Thoracic aorta (tissue), 2 donors: ENCODE measurements at places on chromosomes 6 and 20.

- no peak for DNase-seq
These were observed 225.3 kb upstream of the HTR1E start for GRCh38 chr6:86712039-86712438.

DNA sequence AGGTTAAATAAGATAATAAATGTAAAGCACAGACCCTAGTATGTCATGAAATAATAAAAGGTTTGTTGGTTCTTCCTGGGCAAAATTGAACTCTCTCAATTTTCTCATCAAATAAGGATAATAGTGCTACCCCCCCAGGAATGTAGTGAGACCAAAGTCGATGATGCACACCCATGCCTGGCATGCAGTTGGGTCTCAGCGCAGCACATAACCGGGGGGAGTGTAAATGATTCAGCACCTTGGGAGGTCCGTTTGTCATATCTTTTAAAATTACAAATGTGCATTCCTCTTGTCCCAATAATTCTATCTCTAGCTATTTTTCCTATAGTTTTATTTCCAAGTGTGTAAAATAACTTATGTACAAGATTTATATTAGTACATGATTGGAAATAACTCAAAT is 31.3 kb upstream of the CCDC167 start:
- no peak for DNase-seq

DNA sequence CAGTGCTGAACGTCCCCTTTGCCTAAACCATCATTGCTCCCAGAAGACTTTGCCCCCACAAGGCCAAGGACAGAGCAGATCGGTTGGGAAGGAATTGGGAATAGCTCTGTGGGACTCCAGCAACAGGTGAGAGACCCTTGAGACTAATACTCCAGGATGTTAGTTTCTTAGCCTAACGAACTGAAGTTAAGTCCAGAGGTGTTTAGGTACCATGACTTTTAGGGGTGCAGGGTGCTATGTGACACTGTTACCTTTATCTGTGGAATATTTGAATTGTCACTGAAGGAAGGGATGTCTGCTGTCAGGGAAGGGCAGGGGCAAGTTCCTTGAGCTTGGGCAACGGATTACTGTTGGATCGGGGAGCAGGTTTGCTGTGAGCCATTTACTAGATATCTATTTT is 1.9 kb downstream of the BLCAP start:
- DNase-seq: no peak

DNA sequence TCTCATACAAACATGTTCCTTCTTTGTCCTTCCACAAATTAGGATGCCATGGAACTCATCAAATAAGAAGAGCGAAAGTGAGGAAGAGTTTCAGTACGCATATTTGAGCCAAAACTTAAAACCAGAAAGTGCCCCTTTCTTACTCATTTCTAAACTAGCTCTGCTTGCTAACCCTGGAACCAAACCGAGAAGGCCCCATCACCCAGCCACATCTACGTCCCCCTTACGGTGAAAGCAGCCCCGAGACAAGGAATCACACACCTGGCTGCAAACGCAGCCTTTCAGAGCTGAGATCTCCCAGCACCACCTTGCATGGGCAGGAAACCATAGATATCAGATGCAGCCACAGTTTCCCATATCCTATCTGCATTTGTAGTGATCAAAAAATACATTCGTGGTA is 28.5 kb downstream of the TRERF1 start:
- no peak for DNase-seq

GRCh38 chr6:140403020-140403419 is 1028.6 kb upstream of the CITED2 start:
- no peak for DNase-seq

- DNase-seq: no peak
These were observed 6.3 kb upstream of the ZKSCAN8 start for GRCh38 chr6:28135393-28135792.

- no peak for DNase-seq
These were observed 71.3 kb downstream of the TTLL2 start for GRCh38 chr6:167396068-167396658.

GRCh38 chr6:133392015-133392414 is 150.9 kb downstream of the EYA4 start:
- no peak for DNase-seq

DNA sequence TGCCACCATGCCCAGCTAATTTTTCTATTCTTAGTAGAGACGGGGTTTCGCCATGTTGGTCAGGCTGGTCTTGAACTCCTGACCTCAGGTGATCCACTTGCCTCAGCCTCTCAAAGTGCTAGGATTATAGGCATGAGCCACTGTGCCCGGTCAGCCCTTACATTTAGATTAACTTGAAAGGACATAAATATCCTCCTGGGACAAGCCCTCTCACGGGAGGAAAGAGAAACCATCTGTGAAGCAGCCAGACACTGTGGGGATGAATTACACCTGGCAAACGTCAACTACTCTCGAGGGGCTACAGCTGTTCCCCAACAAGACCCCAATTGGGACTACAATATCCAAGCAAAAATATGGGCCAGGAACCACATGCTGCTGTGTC is 32.7 kb upstream of the SAMHD1 start:
- DNase-seq: no peak

GRCh38 chr6:322940-323729 is 30.8 kb downstream of the DUSP22 start:
- DNase-seq: no peak

GRCh38 chr20:4600308-4601014 is 121.2 kb upstream of the PRND start:
- no peak for DNase-seq

GRCh38 chr20:56014998-56015397 is 9.7 kb upstream of the CBLN4 start:
- DNase-seq: no peak

DNA sequence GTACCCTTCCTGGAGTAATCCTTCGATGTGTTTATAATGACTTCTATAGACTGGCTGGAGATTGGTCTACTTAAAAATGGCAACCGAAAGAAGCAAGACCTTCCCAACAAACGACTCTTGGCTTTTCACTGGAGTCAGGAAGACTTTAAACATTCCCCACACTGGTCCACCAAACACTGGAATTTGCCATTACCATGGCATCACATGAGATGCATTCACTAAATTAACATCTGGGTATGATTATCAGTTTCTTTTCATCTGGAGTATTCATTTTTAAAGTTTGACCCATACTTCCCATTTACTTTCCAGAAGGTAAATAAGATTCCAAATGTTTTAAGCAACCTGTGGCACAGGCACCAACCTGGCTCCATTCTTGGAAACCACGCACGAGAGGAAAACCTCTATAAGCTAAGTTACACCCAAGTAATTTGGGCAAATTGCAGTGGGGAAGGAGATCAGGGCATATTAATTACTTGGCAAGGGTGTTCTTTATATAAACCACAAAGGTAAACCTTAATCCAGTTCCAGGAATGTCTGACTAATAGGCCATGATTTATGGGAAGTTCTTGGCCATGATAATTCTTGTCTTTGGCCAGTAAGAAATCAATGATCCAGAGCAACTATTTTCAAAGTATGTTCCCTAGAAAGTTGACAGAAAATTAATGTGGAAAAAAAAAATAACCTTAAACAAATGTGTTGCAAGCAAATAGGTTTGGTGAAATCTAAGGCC is 190.0 kb upstream of the COL21A1 start:
- no peak for DNase-seq

DNA sequence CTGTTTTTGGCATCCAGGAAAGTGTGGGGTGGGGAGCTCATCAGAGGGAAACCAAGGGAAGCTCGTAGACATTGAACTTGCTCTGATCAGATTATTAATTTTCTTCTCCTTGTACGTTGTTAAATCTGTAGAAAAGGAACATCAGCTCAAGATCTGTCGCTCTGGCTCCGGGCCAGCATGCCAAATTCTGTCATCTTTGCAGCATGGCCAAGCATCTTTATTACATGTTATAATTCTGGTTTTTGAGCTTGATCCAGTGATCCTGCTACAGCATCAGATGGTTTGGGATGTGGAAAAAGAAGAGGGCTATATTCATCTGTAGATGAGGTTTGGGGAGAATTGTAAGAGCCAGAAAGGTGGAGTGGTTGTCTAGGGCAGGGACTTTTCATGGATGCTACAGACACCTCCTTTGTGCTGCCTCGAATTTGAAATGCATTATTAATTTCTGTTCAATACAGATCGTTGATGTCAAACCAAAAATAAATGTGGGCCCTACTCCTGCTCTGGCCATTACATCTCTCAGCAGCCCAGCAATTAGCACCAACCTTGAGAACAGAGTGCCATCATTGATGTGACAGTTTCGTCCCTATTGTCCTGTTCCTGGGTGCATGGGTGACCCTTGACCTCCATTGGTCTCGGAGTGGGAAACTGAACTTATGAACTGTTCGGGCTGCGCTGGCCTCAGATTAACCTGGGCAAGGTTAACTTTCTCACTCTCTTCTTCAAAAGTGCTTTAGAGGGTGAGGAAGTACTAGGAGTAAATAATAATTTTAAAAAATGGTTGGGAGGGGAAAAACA is 250.8 kb downstream of the SOX4 start:
- DNase-seq: no peak

DNA sequence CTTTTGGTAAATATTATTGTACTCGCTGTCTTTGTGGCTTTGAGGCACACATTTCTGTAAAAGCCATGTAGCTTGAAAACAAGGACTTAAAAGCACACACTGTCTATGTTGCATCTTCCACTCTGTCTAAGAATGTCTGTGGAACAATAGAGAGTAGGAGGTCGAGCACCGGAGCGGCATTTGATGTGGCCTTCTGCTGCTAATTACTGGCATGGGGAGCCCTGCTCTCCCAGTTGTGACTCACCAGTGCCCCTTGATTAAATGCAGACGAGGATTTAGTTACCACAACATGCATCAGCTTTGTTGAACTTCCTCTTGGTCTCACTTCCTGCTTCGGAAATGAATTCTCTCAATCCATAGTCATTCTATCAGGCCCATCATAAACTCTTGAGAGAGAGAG is 680.7 kb upstream of the SLC35B3 start:
- no peak for DNase-seq

- no peak for DNase-seq
These were observed 390.2 kb downstream of the UTRN start for GRCh38 chr6:144675231-144675861.

DNA sequence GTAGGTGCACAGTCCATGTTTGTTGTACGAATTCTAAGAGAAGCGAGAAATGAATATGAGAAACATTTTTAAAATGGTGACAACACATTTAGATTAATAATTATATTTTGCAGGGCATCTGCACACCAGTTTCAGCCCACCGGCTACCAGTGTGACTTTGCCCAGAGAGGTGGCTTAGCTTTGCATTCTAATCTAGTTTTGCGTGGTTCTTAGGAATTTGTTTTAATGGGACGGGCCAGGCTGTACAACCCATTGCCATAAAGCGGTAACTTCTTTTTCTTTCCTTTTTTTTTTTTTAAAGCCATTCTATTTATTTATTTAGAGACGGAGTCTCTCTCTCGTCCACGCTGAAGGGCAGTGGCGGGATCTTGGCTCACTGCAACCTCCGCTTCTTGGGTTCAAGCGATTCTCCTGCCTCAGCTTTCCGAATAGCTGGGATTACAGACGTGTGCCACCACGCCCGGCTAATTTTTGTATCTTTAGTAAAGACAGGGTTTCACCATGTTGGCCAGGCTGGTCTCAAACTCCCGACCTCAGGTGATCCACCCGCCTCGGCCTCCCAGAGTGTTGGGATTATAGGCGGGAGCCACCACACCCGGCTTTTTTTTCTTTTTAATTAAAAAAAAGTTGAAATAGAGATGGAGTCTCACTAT is 829 bp downstream of the MANBAL start:
- DNase-seq: no peak

- DNase-seq: no peak
These were observed 43.6 kb downstream of the SLC24A3 start for GRCh38 chr20:19256085-19256484.

DNA sequence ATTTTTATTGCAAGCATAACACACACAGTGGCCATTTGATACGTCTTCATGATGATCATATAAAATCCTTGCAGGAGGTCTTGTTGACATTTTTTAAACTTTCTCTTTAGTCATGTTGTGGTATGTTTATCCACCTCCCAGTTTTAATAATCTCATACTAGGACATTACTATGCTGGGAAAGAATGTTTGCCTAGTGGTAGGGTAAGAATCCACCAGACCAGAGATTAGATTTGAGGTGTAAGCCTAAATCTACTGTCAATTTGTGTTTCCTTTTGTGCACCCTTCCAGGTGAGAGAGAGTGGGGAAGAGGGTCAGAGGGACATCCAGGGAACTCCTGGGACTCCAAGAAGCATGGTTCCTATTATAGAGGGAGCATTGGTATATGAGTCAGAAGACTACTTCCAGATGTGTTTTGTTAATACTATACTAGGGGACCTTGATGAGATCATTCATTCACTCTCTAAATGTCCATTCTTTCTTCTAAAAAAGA is 298.3 kb upstream of the SASH1 start:
- no peak for DNase-seq

- no peak for DNase-seq
These were observed 228.0 kb upstream of the TAB2 start for GRCh38 chr6:149089510-149089909.

GRCh38 chr6:12058172-12058961 is 46.3 kb downstream of the HIVEP1 start:
- no peak for DNase-seq

DNA sequence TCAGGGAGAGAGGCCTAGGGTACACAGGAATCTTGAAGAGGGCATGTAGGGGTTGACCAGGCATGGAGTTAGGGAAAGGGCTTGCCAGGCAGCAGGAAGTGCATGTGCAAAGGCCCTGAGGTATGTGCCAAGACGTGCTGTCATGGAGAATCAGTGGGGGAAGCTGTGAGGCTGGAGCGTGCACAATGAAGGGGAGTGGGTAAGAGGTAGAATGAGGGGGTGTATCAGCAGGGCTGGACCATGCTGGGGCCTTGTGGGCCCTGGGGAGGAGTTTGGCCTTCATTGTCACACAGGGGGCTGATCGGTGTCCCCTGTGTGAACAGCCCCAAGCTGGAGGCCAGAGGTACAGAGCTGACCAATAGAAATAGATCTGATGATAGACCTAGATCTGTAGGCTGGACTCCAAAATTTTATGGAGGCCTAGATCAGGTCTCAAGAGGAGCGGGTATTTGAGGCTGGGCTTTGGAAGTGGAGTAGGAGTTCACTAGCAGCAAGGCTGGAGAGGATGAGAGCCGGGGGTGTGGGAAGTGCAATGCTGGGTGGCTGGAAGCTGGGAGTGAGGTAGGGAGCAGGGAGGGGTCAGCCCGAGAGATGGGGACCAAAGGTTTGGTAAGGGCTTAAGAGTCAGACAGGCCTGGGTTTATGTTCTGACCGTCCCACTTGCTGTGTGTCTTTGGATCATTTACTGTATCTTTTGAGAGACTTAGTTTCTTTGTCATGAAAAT is 3.0 kb downstream of the SRC start:
- no peak for DNase-seq
